ENCODE measurements at places on chromosomes 4 and X.

DNA sequence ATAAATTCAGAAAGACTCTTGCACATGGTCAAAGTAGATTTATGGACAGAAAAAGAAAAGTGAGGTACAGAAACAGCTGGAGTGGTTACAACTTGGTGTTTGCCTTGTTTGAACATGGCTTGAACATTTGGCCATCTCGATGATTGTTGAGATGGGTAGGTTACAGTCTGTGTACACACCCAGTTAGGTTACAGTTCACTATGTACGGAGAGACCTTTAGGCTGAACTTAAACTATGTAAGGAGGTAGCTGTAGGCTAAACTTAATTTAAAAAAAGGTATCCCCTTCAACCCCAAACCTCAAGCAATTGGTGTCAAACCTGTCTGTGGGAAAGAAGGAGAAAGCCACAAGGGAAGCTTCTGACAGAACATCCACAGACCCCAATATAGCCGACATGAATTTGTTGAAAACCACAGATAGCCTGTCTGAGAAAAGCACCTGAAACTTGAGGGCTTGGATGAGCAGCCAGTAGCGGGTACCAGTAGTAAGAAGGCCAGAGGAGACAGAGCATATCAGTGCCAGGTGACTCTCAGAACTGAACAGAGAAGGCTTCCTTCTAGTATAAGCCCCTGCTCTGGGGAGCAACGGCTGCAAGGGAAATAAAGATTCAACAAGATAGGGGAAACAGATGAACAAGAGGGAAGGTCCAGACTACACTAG lies 247.9 kb upstream of the GALNTL6 start:
- DNase-seq: no peak

- DNase-seq: peak; percentile 82
Observed at GRCh38 chr4:184473499-184474262, 669 bp downstream of the IRF2 start.

- DNase-seq: no peak
Observed at GRCh38 chr4:93103042-93103441, 725.5 kb upstream of the ATOH1 start.

DNA sequence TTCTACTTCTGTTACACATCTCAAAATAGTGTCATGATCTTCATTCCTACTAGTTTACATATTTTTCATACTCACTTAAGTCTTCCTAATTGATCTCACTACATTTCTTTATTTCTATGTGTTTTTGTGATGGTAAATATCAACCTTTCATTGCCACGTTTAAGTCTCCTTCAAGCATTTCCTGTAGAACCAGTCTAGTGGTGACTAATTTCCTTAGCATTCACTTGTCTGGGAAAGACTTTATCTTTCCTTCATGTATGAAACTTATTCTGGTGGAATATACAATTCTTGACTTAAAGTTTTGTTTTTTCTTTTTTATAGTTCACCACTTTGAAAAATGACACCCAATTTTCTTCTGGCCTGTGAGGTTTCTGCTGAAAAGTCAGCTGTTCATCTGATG lies 181.4 kb upstream of the NEIL3 start:
- no peak for DNase-seq

- no peak for DNase-seq
Observed at GRCh38 chr4:128068918-128069317, 7.8 kb downstream of the LARP1B start.

- no peak for DNase-seq
Observed at GRCh38 chr4:110294165-110294564, 95.8 kb upstream of the ELOVL6 start.

- no peak for DNase-seq
Observed at GRCh38 chrX:106626789-106627188, 15.0 kb downstream of the RADX start.

GRCh38 chr4:37620176-37620575 lies 66.0 kb downstream of the RELL1 start:
- DNase-seq: no peak

DNA sequence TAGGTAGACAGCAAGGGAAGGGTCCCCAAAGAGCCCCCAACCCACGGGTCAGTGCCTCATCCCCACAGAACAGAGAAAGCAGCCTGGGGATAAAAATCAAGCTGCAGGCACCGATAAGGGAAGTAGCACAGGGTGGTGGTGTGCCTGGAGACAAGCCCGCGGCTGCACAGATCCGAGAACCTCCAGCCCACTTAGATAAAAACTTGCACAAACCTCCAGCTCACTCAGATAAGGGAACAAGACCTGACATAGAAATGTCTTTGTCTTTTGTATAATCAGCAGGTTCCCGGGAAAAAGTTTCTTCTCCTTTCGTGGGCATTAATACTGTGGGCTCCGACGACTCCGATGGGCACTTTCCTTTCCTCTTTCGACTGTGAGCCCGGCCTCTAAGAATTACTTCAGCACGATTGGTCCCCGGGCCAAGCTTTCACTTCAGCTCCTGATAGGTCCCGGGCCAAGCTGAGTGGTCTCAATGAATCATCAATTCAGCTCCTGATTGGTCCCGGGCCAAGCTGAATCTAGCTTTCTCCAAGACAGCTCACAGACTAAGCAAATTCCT lies 32.4 kb downstream of the PRDX4 start:
- no peak for DNase-seq

DNA sequence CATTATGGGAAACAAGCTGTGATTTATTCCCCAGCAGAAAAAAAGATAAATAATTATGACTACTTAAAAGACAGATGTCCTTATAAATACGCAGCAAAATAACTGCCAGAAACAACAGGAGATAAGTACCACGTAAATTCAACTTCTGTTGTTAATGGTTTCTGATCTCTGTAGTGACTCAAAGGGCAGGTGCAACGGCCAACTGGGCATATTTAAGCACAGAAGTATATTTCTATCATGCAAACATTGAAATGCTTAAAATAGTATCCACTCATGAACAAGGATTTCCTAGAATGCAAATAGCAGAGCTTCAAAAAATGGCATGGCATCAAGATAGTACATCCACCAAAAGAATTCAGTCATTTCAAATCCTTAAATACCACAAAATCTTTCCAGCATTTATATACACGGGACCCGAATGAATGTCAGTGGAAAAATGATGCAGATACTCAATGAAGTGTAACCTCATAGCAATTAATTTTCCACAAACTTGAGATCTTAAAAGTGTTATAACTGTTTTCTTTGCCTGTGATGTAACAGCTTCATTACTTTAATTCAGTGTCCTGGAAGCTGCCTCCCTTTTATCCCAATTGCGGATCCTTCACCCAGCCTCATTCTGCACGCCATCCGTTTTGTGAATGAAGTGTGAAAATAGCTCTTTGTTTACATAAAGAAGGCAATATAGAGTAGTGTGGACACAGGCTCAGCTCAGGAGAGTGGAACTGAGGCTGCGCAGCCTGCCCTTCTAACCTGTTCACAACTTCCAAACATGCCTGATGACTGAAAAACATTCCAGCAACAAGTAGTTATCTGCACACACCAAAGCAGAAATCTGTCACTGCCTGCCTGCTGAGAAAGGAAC lies 10.2 kb downstream of the PDGFC start:
- DNase-seq: no peak

- DNase-seq: no peak
Observed at GRCh38 chr4:23878912-23879732, 10.7 kb downstream of the PPARGC1A start.

- no peak for DNase-seq
Observed at GRCh38 chrX:1455948-1456280, 3.2 kb upstream of the ASMTL start.

DNA sequence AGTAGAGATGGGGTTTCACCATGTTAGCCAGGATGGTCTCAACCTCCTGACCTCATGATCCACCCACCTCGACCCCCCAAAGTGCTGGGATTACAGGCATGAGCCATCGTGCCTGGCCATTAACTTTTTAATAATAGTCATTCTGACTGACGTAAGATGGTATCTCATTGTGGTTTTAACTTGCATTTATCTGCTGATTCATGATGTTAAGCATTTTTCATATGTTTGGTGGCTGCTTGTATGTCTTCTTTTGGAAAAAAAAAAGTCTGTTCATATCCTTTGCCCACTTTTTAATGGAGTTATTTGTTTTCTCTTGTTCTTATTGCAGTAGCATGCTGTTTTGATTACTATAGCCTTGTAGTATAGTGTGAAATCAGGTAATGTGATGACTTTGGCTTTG lies 45.8 kb downstream of the ANXA10 start:
- no peak for DNase-seq

GRCh38 chr4:185991770-185992169 lies 77.2 kb upstream of the TLR3 start:
- no peak for DNase-seq

DNA sequence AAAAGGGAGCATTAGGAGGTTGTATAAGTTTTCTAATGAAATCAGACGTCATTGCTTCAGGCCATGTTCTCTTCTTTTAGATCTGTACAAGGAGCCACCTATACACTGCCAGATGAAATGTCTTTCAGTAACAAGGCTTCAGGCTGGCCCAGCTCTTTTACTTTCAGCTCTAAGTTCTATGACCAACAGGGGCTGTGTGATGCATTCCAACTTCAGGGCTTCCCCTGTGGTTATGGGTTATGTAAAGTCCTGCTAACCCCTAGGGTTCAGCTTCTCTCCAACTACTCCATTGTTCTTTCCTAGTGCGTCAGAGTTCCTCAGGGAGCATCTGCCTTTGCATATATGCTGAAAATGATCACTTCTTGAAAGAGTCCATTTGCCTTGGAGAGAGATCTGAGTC lies 79.4 kb upstream of the TTC29 start:
- DNase-seq: no peak
